ENCODE measurements at places on chromosomes 5 and 9.

- DNase-seq: no peak
These were observed 1.4 kb upstream of the PJA2 start for GRCh38 chr5:109411149-109411514.

- DNase-seq: no peak
These were observed 78.4 kb downstream of the NTNG2 start for GRCh38 chr9:132239999-132240840.

- no peak for DNase-seq
These were observed 28.8 kb downstream of the TRPM6 start for GRCh38 chr9:74858751-74859414.

- DNase-seq: no peak
These were observed 11.7 kb downstream of the TRIM23 start for GRCh38 chr5:65612298-65612907.

- no peak for DNase-seq
These were observed 621 bp downstream of the CEP72 start for GRCh38 chr5:612498-613424.

DNA sequence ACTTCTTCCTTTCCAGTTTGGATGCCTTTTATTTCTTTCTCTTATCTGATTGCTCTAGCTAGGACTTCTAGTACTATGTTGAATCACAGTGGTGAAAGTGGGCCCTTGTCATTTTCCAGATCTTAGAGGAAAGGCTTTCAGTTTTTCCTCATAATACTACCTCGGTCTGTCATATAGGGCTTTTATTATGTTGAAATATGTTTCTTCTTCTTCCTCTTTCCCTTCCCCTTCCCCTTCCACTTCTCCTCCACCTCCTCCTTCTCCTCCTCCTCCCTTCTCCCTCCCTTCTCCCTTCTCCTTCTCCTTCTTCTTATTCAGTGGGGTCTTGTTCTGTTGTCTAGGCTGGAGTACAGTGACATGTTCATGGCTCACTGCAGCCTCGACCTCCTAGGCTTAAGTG, 9.2 kb upstream of the TERT start:
- no peak for DNase-seq

- no peak for DNase-seq
These were observed 58.0 kb upstream of the ANKRD55 start for GRCh38 chr5:56291079-56291643.

- no peak for DNase-seq
These were observed 138.2 kb downstream of the NSG2 start for GRCh38 chr5:174183701-174184100.

- no peak for DNase-seq
These were observed 146.4 kb upstream of the SMIM23 start for GRCh38 chr5:171639205-171639621.

DNA sequence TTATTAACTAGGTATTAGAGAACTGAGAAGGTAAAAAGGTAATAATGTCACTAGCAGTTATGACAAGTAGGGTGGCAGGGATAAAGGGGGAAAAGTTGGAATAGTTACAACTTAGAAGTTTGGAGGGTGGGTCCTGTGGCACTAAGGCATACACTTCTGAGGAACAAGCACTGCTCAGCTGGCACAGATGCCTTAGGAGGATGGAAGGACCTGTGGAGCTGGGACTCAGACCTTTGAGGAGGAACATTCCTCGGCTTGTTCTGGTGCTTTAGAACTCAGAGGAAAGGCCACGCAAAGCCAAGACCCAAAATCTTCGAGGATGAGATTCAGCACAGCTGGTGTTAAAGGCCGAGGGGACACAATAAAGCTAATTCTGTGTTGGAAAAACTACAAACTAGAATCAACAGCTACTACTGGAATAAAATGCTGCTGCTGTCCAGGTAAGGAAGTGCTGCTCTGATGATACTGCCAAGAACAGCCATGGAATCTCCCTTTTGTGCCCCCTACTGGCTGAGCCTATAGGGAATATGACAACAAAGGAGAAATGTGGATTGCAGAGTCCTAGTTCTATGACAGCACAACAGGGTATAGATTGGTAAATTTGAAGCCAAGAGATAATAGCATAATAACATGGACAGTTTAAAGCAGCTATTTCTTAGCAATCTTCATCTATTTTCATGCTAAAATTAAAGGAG, 126.7 kb downstream of the SLC25A46 start:
- no peak for DNase-seq

GRCh38 chr5:176647843-176648473, 674 bp downstream of the TSPAN17 start:
- no peak for DNase-seq

DNA sequence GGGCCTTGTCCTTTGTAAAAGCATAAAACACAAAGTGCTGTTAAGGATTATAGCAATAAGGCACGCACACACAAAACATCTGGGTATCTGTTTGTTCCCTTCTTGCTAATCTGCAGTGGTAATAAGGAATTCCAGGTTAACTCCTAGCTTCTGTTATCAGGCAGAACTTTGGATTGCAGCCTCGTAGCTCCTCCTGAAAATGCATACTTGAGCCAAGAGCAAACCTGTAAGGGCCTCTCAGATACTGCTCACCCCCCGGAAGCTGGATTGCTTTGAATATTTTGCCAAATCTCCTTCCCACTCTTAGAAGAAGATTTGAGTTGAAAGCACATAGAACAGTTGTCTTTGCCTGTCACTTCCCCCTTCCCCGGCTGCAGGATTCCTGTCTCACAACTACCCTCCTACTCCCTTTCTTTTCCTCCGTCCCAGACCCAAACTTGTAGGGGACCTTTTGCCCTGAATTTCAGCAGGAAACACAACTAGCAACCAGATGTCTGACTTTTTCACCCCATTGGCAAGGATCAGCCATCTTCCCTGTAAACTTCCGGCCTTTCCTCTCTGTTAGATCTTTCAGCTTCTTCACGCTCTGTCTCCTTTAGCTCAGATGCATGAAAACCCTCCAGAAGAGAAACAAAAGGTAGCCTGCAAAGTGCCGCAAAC, 28.2 kb upstream of the SMAD5 start:
- DNase-seq: no peak

DNA sequence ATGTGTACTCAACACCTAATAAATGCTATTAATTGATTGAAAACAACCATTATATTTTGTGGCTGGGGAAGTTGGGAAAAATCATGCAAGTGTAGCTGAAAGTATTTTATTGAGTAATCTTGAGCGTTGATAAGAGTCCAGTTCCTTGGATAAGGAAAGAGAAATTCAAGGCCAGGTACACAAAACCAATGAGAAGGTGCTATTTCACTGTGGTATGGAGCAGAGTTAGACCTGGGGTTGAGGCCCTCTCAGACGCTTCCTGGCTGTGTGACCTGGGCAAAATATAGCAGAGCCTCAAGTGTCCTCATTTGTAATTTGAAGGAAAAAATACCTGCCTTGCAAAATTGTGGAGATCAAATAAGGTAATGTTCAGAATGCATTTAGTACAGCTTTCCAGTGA, 50.1 kb downstream of the GALNT10 start:
- DNase-seq: no peak

DNA sequence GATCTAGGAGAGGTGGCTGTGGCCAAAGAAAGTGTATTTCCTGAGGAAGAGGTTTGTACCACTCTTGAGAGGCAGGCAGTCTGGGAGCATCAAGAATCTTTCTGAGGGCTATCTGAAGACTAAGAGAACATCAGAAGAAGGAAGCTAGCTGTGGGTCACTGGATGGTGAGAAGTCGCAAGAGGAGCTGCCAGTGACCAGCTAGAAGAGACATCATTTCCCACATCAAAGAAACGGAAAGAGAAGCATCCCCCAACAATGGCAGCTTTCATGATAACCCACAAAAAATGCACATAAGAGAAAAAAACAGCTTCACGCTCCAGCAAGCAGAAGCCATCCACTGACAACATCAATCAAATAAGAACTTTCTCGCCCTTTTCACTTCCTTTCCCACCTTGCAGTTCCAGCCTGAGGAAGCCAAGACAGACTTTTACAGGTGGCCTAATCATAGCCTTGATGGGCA, 25.0 kb upstream of the CEP78 start:
- DNase-seq: peak; percentile 34

DNA sequence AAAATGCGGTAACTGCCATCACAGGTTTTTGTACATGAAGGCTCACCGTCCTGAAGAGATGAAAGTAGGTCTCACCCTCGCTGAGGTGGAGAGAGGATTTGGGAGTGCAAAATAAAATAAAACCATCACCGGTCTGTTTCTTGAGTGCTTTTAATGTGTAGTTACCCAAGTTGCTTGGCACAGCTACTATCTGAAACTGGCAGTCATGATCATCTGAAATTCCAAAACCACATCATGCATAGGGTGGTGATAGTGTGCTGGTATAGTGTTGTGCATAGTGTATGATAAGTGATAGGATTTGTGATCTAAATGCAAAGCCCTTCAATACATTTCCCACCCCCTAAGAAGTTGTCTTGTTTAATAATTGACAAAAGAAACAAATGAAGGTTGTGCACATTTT, 381.3 kb downstream of the DMRT2 start:
- DNase-seq: no peak

DNA sequence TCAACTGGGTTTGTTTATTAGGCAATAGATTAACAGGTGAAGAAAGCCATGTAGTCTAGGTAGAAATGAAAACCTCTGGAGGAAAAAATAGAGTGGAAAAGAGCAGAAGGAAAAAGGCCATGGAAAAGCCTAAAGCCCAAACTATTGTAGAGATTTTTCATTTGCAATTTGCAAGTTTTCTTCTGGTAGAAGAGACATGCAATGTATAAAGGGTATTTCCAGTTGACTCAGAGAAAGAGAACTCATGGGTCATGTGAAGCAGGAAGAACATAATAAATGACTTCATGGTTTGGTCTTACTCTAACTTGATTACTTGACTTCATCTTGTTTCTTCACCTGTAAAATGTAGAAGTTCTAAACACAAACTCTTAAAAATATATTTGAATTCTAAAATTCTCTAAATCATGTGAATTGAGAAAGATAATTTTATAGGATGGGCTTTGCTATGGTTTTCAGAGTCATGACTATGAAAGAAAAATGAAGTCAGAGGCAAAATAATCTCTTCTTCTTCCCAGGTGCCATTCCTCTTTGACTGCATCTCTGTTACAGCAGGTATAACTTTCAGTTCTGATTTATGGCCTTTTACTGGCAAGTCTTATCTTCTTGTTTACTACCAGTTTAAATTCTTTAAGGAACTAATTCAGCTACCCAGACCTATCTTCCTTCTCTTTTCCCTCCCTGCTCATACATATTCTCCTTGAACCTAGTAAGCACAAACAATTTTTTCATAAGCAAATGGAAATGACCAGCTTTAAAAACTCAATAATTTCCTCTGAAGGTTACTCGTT, 47.7 kb upstream of the TMC1 start:
- DNase-seq: peak; percentile 48

GRCh38 chr5:166722939-166723338, 1568.5 kb upstream of the WWC1 start:
- DNase-seq: no peak

- no peak for DNase-seq
These were observed 193.0 kb downstream of the SPOCK1 start for GRCh38 chr5:137305971-137306602.

DNA sequence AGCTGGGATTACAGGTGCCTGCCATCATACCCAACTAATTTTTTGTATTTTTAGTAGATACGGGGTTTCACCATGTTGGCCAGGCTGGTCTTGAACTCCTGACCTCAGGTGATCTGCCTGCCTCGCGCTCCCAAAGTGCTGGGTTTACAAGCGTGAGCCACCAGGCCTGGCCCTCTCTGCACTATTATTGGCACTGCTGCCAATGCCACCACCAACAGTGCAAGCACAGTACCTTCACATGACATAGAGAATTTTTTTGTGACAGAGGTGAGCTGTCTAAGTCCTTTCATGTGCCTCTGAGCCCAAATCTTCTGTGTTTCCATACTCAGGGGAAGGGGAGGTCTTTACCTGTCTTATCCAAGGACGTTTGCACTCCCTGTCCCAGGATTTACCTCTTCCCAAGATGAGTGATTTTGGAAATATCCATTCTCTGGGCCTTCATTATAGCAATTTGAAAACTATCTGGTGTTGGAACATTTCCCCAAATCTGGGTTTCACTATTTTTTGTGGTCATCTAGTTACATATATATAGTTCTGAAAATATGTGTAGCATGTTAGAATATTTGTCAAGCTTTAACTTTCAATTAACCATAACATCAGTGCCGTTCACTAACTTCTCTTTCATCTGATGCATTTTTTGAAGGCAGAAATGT, 5.4 kb upstream of the CD180 start:
- peak; percentile 61 for DNase-seq

- no peak for DNase-seq
These were observed 41.0 kb downstream of the BASP1 start for GRCh38 chr5:17258431-17258830.

DNA sequence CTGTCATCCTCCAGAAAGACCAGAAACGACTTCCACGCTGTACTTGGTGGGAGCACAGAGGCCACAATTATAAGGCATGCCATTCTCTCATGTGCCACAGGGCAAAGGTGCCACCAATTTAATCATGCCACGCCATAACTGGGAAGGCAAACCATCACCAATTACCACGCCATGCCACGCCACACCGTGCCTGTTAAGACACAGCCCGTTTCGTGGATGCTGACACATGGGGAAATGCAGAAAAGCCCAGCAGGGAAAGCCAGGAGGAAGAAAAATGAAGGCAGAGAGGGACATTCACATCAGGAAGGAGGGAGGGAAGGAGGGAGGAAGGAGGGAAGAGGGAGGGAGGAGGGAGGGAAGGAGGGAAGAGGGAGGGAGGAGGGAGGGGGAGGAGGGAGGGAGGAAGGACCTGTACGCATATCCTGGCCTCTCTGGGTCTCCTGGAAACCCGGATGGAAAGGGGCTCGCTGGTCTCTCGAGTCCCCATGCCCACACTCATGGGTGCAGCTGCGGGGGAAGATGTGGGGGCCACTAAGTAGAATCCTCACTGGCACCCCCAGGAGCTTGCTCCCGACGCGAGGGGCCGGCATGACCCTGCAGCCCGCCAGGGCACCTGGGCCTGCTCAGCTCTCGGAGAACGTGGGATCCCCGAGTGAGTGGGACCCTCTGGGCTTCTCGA, 61.7 kb upstream of the UBAC1 start:
- DNase-seq: no peak

GRCh38 chr9:114002271-114002985, 75.7 kb downstream of the AMBP start:
- DNase-seq: no peak

DNA sequence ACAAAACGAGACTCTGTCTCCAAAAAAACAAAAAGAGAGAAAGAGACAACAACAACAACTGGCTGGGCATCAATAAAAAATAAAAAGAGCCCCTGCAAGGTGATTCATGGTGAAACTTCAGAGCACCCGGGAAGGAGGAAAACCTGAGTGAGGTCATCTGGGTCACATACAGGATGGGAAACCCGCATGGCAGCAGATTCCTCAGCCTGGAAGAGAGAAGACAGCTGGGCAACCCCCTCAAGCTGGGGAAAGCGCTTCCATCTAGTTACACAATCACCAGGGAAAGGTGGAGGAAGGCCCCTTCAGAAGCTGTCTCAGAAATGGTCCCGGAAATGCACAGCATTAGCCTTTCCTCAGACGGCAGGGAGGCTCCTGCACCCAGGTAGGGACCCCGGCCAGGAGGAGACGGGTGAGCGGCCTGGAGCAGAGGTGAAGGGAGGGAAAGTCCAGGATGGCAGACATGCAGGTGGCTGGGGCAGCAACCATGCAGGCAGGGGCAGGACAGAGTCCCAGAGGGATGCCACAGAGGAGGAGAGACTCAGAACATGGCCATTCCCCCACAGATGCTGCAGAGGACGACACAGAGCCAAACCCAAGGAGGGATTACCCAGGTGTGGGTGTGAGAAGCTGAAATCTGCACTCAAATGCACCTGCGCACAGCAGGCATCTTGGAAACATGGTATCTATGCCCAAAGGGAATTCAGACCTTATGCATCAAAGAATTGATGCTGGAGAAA, 29.4 kb downstream of the CAMSAP1 start:
- no peak for DNase-seq
